Omental fat pad (tissue), 4 donors: ENCODE measurements at places on chromosomes 11 and 22. TPM values are rescaled to one million over a fixed set of nuclear protein-coding genes. Genes with fewer than 3 reads are reported as not detected.

LTBP3 gene
- total RNA-seq = 74.0 TPM

PHRF1 gene
- 14.7 TPM for total RNA-seq

DNA sequence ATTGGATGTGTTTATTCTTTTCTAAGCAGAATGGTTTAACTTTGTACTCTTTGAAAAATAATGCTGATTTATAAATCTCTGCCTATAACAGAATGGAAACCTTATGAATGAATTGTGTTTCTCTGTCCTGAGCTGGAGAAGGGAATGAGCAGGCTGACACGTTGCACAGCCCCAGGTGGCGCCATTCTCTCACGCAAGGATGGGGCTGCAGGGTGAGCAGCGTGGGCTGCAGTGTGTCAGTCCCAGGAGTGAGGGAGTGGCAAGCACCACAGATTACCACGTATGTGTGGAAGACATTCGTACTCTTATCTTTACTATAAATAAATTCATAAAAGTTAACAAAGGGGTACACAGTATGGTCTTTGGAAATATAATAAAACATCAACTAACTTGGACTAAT lies 33.4 kb downstream of the FDX1 start:
- DNase-seq = no peak

- DNase-seq = no peak
Measured at GRCh38 chr11:23973244-23973643, 523.6 kb upstream of the LUZP2 start.

- no peak for DNase-seq
Measured at GRCh38 chr11:72930008-72930407, 115.8 kb downstream of the ATG16L2 start.
